Activated CD4-positive, alpha-beta T cell treated with anti-CD3 and anti-CD28 coated beads for 48 hours (primary cell): ENCODE measurements at places on chromosomes 12 and 14.

DNA sequence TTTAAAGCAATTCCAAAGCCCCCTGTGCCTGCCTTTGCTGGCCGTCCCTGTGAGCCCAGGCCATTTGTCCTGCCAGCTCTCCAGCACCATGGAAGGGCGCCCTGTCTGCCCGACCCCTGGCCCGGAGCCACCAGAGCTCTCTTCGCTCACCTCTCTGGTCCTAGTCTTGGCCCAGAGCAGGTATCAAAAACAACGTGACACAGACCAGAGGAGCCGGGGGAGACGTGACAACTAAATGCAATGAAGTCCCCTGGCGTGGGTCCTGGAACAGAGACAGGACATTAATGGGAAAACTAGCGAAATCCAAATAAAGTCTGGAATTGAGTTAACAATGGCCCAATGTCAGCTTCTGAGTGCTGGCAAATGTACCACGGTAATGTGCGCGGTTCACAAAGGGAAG, 83.2 kb upstream of the DIO3 start:
- no peak for DNase-seq

GRCh38 chr12:70608184-70608583, 29.0 kb downstream of the PTPRB start:
- no peak for DNase-seq

GRCh38 chr12:52059582-52060497, 8.6 kb downstream of the NR4A1 start:
- DNase-seq, result no peak

DNA sequence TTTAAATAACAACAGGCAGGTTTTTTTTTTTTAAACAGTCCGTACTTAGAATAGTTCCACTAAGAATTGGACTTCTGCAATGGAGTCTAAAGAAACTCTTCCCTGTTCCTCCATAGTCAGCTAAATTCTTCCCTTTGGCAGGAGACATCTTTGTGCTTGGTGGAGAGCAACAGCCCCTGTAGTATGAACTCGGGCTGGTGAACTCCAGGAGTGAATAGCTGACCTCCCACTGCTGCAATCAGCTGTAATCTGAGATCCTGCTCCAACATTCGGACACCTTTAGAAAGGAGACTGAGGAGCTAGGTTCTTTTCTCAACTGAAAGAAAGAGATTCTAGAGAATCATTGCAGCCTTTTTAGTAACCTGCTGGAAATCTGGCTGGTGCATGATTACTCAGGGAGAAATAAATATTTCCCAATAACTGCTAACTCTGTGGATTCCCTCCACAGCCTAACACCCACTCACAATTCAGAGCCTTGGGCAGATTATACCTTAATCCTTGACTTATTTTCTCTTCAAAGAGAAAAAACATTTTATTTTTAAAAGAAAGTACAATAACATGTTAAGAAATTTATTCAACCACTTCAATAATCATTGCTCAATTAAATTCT, 25.6 kb upstream of the DBX2 start:
- no peak for DNase-seq

DNA sequence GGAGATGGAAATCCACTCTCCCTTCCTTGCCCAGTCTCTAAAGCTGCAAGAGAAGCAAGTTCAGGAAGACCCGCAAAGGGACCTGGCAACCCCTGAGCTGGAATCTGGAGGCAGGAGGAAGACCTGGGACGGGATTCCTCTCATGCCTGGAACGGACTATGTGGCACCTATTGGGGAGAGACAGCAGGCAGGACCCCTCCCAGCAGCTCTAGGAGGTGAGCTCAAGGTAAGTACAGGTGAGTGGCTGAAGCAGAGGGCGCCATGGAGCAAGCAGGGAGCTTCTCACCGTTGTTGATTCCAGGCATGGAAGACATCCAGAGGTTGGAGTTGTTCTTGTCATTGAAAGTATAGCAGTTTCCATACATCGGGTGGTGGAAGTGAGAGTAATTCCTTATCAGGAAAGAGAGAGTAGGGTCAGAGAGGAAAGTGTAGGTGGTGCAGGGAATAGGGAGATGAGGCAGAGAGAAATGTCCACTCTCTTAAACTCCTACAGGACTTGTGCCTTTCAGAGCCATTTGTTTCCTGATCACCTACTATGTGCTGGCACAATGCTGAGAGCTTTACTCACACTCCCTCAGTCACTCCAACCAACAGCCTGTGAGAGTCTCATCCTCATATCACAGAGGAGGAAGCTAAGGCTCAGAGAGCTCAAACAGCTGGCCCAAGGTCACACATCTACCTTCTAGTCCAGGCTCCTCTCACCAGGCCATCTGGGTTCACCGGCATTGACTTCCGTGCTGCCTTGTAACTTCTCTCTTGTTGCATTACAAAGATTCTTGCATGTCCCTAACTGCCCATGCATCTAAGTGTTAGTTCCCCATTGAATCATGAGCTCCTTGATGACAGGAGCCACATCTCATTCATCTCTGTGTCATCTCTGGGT, 13.9 kb upstream of the TNFRSF1A start:
- no peak for DNase-seq

DNA sequence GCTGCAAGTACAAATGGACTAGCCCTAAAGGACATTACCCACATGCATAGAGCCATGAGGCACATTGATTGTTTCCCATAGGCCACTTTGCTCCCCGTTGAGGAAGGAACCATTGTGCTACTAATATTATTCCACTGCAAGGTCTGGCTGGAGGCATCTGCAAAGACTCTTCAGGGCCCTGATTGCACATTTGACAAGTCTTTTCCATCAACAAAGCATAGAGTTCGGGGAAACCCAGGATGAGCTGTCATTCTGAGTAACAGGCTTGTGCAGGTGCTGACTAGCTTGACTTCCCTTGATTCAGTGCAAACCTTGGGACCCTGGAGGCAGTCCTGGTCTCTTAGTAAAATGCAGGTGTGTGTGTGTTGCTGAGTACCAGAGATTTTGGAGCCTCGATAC, 73.8 kb downstream of the SUSD6 start:
- peak; percentile 80 for DNase-seq

- DNase-seq, result no peak
Measured at GRCh38 chr12:125096894-125097293, 31.7 kb downstream of the AACS start.

DNA sequence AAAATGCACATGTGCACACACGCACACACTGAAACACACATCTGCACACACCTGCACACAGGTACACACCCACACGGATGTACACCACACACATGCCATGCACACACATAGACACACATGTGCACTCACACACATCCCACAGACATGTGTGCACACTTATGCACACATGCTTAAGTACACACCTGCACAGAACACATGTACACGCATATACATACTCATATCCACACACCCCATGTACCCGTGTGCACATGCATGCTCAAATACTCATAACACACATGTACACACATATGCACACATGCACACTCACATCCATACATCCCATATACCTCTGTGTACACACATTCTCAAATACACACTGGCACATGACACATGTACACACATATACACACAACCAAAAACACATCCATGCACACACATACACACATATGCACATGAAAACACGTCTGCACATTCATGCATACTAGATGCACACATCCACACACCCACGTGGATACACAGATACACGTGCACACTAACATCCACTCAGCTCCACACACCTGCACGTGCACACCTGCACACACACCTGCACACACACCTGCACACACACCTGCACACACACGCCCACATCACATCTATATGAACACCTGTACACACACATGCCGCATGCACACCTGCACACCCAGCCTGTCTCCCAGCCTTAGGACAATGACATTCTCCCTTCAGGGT, 336.7 kb downstream of the ADGRD1 start:
- no peak for DNase-seq

DNA sequence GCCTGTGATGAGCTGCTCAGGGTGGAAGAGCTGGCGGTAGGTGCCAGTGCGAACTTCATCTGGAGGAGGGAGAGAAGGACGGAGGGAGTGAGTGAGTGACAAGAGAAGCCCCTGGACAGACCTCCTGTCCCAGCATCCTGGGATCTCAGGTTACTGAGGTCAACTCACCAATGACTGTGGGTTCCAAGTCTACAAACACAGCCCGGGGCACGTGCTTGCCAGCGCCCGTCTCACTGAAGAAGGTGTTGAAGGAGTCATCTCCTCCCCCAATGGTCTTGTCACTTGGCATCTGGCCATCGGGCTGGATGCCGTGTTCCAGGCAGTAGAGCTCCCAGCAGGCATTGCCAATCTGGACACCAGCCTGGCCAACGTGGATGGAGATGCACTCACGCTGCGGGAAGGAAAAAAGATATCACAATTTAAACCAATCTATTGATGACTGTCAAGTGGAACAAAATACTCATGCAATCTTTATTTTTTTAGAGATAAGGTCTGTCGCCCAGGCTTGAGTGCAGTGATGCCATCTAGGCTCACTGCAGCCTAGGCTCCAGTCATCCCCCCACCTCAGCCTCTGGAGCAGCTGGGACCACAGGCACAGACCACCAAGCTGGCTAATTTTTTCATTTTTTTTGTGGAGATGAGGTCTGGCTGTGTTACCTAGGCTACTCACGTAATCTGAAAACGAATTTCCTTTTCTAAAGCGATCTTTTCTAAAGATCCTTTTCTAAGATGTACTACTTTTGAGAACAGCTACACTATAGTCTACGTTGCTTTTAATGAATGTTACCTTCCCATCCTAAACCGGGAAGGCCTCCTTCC, 1.7 kb downstream of the TUBA1B start:
- peak; percentile 27 for DNase-seq

- no peak for DNase-seq
Measured at GRCh38 chr12:99453836-99454538, 193.6 kb upstream of the GARIN6 start.

- no peak for DNase-seq
Measured at GRCh38 chr12:45227316-45228067, 11.6 kb downstream of the ANO6 start.

DNA sequence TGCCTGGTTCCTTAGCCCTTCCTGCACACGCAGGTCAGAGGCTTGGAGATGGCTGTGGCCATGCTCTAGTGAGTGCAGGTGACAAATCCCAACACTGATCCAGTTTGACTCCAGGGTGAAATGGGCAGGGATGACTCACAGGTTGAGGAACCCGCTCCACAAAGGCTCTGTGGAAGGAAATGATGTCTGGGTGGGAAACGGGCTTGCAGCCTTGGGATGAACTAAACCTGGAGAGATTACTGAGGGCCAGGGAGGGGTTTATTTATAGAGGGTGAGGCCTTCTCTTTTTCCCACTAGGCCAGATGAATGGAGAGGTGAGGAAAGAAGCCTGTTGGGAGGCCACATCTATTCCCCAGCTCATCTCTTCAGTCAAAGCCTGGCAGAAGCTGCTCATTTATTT, 29.3 kb upstream of the EMP1 start:
- no peak for DNase-seq

- DNase-seq, result no peak
Measured at GRCh38 chr12:15708396-15709076, 80.7 kb downstream of the EPS8 start.

GRCh38 chr12:20039562-20039961, 328.8 kb upstream of the PDE3A start:
- no peak for DNase-seq

DNA sequence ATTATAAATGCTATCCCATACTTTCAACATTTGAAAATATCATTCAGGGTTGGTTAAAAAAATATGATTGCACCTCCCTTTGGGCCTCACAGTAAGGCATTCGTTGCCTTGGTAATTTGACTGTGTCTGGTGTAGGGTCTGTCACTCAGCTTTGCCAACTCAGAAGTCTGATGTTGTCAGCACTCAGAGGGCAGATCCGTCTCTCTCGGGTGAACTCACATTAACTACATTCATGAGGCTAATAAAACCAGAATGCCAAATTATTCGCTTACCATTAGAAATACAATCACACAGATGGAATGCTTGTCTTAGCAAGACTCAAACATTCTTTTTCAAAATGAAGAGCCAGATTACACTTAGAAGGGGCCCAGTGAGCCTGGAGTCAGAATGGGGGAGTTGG, 53.0 kb downstream of the NPAS3 start:
- DNase-seq, result no peak

DNA sequence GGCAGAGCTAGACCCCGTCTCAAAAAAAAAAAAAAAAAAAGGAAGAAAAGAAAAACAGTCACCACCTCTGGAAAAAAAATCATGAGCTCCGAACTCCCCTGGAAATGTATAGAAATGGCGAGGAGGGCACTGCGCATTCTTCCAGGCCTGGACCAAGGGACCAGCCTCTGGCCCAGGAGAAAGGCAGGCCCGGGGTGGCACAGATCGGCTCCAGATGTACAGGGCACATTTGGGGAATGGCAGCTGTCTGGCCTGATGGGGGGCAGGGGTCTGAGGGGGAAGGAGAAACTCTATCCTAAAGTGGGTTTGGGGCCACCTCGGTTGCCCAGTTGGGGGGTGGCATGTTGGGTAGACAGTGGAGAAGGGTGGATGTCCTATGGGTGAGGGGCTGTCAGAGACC, 46.0 kb upstream of the EML1 start:
- DNase-seq, result no peak

GRCh38 chr12:24139035-24139434, 189.6 kb upstream of the SOX5 start:
- DNase-seq, result no peak

DNA sequence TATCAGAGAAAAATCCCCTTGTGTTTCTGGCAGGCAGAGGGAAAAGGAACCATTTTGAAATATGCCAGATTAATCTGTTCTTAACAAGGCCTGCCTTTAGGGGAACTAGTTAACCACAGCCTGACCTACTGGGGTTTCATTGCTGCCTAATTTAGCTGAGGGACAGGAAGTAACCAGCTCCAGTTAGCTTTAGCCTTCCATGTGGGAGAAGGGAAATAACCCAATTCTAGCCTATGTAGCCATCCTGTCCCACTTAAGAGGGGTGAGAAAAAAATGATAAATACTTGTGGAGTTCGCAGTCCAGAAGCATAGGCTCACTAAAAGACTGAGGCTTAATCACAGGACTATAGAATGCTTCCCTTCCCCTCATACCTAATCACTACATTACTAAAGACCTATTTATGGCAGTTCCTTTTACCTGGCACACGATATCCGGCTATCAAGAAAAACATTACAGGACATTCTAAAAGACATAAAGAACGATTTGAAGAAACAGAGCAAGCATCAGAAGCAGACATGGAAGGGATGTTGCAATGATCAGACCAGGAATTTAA, 22.8 kb downstream of the COX8C start:
- DNase-seq, result no peak

- peak; percentile 40 for DNase-seq
Measured at GRCh38 chr12:76029982-76030340, 1.6 kb downstream of the PHLDA1 start.
